GOT3 (cell line): ENCODE measurements at places on chromosomes 12 and 14.
A peak's percentile ranks its signal among the peaks of the same experiment; 100 is the strongest.

DNA sequence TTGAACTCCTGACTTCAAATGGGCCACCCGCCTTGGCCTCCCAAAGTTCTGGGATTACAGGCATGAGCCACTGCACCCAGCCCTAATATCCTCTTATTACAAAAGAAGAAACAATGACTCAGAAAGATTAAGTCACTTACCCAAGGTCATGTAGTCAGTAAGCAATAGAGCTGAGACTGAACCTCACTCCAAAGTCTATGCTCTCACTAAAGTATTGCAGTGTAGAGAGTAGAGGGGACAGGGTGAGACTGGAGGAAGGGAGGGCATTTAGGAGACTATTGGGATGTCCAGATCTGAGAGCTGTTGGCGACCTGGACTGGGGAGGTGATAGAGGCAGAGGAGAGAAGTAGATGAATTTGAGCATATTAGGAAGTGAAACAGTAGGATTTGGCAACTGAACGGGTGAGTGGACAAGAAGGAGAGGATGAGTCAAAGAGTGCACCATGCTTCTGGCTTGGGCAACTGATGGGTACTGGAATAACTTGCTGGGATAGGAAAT is 11.8 kb downstream of the P2RX7 start:
- DNase-seq, result no peak

DNA sequence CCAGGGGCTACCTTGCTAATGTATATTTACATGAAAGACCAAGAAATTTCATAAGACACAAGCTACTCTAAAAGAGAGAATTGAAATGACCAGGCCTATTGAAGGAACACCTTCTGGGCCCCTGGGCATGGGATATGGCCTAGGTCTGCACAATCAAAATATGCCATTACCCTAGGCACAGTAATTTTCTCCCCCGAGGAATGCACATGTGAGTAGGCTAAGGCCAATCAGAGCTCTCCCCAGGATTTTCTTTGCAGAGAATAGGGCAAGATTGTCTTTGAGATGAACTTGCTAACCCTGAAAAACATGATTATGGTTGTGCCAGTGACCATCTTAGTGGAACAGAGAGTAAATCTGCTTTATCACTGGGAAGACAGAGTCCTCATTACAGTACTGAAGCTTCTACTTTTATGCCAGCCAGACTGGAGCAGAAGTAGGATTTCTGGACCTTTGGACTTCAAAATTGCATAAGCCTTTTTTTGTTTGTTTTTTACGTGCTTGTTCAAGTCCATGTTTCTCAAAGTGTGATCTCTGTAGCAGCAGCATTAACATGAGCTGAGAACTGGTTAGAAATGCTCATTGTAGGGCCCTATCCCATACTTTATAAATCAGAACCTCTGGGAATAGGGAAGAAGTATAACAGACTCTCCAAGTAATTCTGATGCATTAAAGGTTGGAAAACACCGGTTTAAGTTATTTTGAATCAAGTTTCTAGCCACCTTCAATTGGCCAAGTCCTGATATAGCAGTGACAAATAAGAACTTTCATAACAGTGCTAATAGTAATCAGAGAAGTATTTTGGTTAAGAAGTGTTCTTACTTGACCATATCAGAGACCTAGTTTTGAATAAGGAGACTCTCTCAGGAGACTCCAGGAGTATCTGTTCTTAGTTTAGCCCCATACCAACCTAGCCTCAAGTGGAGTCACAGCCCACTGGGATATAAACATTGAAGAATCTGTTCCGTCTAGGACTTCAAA is 112.9 kb downstream of the LMO3 start:
- DNase-seq, result no peak

- no peak for DNase-seq
These were observed 20.8 kb downstream of the SERPINA1 start for GRCh38 chr14:94367347-94368242.

- DNase-seq, result no peak
These were observed 23.4 kb upstream of the EML1 start for GRCh38 chr14:99769799-99770198.

DNA sequence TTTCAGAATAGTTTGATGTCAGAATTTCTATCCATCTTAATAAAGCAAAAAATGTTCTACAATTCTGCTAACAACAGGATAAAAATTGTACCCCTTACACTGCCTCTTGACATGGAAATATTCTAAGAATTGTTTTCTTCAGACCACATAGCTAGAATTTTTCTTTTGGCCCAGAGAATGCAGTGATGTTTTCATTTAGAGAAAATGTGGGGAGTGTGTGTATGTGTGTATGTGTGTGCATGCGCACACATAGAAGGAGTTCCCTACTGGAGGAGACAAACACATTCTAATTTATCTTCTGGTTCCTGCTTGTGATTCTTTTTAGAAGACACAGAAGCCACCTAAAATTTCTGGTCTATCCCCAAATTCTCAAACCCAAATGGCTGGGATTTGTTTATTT is 1145.7 kb downstream of the VRK1 start:
- DNase-seq, result no peak

GRCh38 chr14:100239840-100240667 is 1.1 kb downstream of the YY1 start:
- DNase-seq, result peak; percentile 45

DNA sequence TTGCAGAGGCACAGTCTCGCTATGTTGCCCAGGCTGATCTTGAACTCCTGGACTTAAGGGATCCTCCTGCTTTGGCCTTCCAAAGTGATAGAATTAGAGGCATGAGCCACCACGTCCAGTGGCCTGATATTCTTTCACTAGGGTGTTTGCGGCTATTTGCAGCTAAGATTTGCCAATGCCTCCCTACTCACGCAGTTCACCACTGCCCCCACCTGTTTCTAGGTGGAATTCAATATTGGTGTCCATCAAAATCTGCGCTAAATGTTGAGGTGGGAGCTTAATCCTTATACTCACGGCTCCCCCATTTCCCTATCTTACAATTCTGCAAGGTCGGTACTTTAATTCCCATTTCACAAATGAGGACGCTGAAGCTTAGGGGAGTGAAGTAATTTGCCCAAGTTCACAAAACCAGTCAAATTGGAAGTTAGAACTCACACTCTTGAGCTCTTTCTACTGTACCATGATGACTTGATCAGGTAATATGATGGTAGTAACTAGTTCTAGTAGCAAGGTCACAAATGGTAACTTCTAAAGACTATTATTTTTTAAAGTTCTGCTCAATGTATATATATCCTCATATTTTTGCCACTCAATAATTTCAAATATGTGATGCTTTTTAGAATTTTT is 22.1 kb upstream of the LRRC9 start:
- no peak for DNase-seq

- no peak for DNase-seq
These were observed 14.7 kb upstream of the CDH24 start for GRCh38 chr14:23071921-23072539.

DNA sequence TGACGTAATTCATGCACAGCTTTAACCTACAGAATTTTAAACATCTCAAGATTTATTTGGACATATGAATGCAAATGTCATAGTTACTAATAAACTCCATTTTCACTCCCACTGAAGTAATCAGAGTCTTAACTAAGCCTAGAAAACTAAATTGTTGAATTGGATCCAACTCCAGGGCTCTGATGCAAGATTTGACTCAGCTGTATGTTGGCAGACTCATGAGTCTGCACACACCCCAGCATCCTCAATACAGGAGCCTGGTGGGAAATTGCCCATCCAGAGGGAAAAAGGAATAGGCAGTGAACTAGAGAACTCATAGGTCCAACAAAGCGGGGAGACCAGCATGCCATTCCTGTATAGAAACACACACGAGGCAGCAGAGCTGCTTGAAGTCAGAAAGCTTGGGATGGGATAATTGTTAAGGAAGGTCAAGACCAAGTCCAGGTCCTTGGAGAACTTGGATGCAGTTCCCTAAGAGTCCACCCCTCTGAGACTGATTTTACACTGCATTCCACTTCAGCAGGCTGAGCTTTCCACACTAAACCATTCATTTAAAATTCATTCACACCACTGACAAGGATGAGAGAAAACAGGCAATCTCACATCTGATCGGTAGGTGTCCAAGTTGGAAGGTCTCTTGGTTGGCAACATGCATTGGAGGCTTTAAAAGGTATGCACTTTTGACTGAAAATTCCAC is 14.4 kb downstream of the TMTC1 start:
- no peak for DNase-seq

DNA sequence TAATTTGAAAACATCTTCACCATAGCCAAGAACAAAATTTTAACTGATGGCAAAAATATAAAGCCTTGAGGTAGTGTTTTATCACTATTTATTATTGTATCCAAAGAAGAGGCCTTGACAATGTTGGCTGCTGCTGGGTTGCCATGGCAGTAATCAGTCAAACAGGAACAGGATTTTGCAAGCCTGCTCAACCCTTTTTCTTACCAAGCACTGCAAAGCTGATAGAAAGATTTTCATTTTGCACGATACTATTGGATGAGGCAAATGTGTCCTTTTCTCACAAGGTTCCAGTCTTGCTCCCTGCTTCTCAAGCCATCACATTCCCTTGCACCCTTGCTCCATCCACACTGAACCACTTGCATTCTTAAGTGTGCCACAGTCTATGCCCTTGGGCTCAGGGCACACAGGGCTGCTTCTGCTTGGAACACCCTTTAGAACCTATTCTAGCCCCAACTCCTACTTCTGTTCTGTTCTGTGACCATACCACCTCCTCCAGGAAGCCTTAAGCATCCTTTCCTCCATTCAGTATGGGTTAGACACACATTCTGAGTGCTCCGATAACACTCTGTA is 76.5 kb upstream of the AMIGO2 start:
- no peak for DNase-seq

GRCh38 chr12:93827669-93828068 is 150.5 kb downstream of the CRADD start:
- DNase-seq, result no peak

GRCh38 chr12:55697686-55698085 is 10.0 kb downstream of the ITGA7 start:
- no peak for DNase-seq

- DNase-seq, result no peak
These were observed 38.7 kb downstream of the ANO4 start for GRCh38 chr12:100833282-100833681.

GRCh38 chr14:30333934-30334333 is 225.0 kb upstream of the G2E3 start:
- no peak for DNase-seq

- no peak for DNase-seq
These were observed 13.1 kb downstream of the TMEM63C start for GRCh38 chr14:77194706-77195105.

DNA sequence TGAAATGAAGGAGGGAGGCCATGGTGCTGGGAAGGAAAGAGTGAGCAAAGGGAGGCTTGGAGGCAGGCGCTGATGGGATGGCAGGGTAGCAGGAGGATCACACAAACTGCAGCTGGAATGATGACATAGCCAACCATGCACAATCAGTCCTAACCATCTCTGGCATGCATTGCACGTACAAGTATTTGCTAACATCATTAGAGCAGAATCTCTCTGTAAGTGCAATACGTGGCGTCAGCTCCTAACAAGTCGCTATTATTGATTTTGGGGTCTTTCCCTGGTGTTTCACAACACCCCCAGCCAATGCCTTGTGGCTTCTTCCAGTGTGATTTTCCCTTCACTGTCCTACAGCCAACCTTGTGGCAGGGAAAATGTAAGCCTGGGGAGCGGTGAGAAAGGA is 18.5 kb downstream of the BDKRB1 start:
- DNase-seq, result no peak

- DNase-seq, result no peak
These were observed 12.5 kb downstream of the PGAM5 start for GRCh38 chr12:132723015-132723763.

DNA sequence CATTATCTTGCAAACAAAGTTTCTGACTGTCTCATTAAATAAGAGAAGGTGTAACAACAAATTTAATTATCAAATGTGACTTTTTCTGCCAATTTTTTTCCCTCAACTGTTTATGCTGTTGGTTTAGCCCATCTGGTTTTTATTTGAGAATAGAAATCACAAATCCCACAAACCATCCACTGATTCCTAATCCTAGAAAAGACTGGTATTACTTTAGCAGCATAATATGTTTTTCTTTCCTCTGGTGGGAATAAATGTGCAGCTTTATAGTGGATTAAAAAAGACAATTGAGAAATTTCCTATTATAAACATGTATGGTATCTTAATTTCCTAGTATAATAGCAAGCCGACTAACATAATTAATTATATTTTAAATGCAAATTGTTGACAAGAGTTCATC is 257.9 kb upstream of the FOXN3 start:
- DNase-seq, result no peak

- no peak for DNase-seq
These were observed 87.1 kb downstream of the TMEM260 start for GRCh38 chr14:56666716-56667115.

DNA sequence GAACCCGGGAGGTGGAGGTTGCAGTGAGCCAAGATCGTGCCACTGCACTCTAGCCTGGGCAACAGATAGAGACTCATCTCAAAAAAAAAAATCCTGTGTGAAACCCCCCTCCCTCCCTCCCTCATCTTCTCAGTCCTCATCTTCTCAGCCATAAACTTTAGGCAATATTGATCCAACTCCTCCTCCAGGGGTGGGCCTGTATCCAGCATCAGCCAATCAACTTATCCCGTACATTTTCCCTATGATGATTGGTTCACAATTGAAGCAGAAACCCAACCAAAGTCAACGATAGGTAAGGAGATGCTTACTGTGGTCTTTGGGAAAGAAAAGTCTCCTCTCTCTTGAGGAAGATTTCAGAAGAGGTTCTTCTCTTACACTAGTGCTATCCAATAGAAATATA is 33.5 kb upstream of the CIT start:
- no peak for DNase-seq

GRCh38 chr12:98939350-98939749 is 294.3 kb downstream of the APAF1 start:
- no peak for DNase-seq

DNA sequence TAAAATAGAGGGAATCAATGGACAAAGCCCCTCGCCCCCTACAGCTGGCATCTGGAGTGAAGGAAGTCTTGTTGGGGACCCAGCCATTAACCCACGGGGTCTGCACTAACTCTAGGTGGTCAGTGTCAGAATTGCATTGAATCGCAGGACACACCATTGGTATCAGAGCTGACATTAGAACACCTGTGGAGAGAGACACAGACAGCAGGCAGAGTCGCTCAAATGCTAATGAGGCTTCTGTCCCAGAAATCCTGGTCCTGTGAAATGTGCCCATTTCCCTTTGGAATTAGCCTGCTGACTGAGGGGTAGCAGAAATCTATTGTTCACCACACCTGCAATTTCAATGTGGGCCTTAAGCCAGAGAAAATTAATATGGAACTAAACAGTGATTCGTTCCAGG is 33.0 kb downstream of the TMEM132D start:
- no peak for DNase-seq

- DNase-seq, result no peak
These were observed 129.9 kb downstream of the KCNA5 start for GRCh38 chr12:5173511-5174011.

- no peak for DNase-seq
These were observed 81.1 kb upstream of the DIO3 start for GRCh38 chr14:101480022-101480746.

- DNase-seq, result no peak
These were observed 145.3 kb downstream of the GRIN2B start for GRCh38 chr12:13836099-13836498.

GRCh38 chr14:76292561-76292960 is 83.4 kb upstream of the ESRRB start:
- no peak for DNase-seq
